ENCODE measurements at places on chromosomes 3 and 15.
A peak's percentile ranks its signal among the peaks of the same experiment; 100 is the strongest.

GRCh38 chr3:10432156-10432845, 73.1 kb downstream of the ATP2B2 start:
- no peak for DNase-seq

DNA sequence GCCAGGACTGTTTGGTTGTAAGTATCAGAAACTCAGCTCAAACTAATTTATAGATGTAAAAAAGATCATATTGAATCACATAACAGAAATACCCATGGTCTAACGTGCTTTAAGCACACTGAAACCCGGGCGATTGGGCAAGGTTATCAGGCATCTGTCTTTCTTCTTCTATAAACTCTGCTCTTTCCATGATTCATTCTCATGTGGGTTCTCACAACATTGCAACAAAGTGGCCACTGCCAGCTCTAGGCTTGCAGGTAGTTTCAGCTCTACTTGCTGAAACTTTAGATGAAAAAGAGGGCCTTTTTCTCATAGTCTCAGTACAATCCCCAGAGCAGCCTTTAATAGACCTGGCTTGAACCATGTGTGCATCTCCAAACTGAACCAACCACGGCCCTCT, 456.1 kb downstream of the MFSD1 start:
- no peak for DNase-seq

- no peak for DNase-seq
Measured at GRCh38 chr3:63975723-63976122, 47.6 kb downstream of the PSMD6 start.

DNA sequence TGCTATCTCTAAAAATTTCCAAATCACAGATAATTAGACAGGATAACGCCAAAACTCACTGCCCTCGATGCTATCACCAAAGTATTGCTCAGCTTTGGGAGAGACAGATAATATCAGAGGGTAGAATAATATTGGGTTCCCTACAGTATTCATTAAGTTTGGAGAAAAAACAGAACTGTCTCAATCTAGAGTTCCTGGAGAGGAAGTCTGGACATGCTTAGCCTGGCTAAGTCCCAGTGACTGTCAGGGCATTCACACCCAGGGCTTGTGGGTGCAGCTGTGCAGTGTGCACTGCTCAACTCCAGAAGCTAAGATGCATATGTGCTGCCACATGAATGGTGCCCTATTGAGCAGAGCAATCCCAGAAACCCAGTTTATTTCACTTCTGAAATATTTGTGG, 459.6 kb upstream of the DPH6 start:
- no peak for DNase-seq

DNA sequence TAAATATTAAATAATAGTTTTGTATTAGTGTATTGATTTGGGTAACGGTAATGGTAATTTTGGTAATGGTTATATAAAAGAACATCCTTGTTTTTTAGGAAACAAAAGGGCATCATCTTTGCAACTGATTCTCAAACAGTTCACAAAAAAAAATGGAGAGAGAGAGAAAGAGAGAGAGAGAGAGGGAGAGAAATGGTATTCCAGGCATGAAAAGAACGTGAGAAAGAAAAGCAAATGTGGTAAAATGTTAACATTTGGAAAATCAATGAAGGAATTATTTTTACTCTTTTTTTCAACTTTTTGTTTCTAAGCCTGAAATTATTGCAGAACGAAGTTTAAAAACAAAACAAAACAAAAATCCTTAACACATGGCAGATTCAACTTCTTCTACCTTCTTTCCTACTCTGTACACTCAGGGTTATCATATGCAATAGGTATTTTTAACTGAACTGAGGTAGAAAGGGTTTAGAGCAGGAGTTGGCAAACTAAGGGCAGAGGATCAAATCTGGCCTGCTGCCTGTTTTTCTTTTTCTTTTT, 2.2 kb upstream of the GLB1 start:
- no peak for DNase-seq

GRCh38 chr3:45100981-45101407, 45.2 kb downstream of the CDCP1 start:
- no peak for DNase-seq

DNA sequence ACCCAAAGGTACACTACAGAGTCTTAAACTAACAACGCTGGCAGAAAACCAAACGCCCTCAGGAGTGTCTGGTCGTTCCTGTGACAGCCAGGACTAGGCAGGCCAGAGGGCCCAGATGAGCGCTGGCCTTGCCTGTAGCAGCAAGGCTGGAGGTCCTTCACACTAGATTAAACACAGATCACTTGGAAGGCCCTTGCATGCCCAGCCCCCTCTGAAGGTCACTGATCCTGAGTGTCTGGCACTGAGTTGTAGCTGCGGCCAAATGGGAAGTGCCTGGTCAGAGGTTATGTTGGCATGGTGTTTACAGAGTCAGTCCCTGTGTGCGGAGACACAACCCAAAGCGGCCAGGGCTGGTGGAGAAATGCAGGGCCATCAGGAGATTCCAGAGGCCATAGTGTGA, 58.9 kb downstream of the ZNF621 start:
- DNase-seq = no peak

GRCh38 chr3:173748105-173748504, 350.6 kb downstream of the NLGN1 start:
- DNase-seq = no peak

- no peak for DNase-seq
Measured at GRCh38 chr3:123122525-123123315, 55.9 kb downstream of the PDIA5 start.

DNA sequence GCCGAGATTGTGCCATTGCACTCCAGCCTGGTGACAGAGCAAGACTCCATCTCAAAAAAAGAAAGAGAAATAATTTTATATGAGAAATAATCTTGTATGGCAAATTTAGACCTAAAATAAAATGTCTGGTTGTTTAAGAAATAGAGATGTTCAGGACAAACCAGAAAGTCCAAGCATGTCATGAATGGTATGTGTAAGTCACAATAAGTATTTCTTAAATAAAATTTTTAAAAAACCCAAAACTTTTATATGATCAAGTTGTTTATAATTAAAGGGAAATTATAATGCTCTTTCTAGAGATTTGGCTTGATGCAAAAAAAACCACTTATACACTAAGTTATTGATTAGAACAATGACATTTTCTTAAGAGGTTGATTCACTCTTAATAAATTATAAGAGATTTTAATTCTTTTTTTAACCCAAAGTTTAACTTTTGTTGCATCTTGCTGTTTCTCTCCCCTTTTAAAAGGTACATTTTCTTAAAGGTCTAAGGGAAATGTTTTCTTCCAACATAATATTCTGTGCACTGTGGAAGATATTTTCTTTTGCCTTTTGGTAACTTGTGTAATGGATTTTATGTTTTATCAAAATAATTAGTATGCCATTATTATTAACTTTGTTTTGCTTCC, 105.7 kb downstream of the RTP4 start:
- no peak for DNase-seq

DNA sequence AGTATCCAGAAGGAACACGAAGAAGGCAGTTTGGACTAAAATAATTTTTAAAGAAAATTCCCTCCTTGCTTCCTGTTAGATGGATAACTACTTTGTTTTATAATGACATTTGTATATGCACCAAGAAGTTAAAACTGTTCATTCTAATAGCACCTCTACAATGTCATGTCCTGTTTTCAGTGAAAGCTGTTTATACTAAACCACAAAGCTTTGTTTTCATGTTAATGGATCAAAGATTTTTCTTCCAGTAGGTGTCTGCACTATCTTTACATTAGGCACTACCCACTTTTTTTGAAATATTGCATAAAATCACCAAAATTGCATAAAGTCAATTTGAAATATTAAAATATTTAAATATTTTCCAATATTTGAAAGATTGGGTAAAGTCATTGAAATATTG, 10.1 kb downstream of the RARRES1 start:
- no peak for DNase-seq

GRCh38 chr3:15557511-15557946, 36.0 kb upstream of the COLQ start:
- DNase-seq = peak; percentile 34

DNA sequence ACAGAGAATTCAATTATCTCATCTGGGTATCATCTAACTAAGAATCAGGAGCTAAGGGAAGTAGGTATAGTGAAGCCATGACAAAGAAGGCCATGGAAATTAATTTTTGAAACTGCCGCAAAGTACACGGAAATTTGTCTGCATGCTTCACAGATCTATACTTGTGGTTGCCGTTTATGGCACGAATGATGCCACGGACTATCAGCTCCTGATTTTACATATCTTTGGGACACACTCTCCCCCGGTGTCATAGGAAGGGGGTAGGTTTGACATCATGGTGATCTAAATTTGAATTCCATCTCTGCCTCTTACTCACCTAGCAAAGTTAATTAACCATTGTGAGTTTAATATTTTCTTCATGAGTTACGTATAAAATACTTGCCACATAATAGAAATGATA, 14.0 kb downstream of the ARPP21 start:
- no peak for DNase-seq

DNA sequence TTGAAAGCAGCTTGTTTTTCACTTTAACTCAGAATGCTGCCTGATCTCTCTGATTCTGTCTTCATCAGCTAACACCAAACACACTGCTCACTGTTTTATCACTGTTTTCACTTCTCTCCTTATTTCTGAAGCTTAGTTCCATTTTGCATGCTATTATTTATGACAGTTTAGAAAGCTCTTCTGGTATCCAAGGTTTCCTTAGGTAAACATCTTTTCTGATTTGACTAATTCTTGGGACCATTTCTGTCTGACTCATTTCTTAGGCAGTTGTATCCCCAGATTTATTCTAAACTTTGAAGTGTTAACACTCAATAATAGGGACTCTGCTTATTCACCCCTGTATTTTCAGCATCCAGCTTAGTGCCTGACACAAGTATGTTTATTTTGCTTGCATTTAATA, 167.7 kb downstream of the BCHE start:
- DNase-seq = no peak

DNA sequence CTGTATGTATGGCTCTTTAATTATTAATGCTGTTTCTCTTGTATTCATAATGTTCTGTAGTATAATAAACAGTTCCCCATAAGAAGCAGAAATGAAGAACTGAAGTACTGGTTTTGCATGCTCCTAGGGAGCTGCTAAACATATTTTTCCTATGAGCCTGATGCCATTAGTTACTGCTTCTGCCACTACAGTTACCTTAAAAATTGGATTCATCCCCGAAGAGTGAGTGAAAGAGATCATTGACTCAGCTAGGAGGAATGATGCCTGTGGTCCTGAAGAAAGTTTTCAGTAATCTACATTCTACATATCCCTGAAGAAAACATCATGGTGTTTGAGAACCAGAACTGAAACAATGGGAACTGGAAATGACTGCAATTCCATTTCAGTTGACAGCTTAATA, 37.1 kb upstream of the ST3GAL6 start:
- no peak for DNase-seq

- no peak for DNase-seq
Measured at GRCh38 chr15:51365417-51365816, 24.0 kb downstream of the GLDN start.

GRCh38 chr3:105691053-105691452, 177.8 kb downstream of the CBLB start:
- no peak for DNase-seq

- DNase-seq = no peak
Measured at GRCh38 chr3:24340966-24341365, 153.7 kb downstream of the THRB start.

GRCh38 chr3:171328419-171329082, 131.7 kb downstream of the TNIK start:
- DNase-seq = no peak

DNA sequence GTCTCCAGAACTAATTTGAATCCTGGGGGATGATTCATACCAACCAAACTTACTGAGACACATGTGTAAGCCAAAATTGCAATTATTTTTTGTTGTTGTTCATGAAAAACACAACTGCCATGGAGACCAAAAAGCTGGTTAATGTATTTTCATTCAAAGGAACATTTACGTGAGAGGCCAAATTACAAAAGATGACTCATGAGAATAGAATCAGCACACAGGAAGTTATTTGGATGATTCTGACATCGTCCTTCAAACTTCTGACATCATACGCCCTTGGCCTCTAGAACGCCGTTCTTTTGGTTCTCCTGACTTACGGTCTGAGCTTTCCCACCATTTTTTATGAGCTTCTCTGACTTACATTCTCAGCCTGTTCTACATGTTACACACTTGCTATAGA, 3.0 kb upstream of the ZNF280D start:
- DNase-seq = no peak

DNA sequence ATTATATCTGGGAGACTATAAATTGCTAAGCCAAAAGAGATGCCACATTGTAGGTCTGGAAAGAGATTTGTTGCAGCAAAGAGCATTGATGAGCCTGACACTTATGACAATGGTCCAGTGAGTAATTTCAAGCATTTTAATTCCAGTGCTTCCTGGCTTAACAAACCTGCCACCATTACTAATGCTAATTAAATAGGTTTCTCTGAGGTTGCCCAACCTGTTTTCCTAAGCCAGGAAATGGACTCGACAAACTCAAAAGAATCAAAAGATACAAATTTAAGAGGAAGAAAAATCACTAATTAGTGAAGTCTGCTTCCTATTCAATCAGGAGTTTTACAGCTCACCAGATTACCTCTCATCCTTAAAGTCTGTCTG, 36.7 kb upstream of the CTDSPL start:
- DNase-seq = no peak

- DNase-seq = no peak
Measured at GRCh38 chr3:98199020-98199419, 32.5 kb downstream of the OR5H15 start.

GRCh38 chr15:25903024-25903581, 40.0 kb upstream of the ATP10A start:
- no peak for DNase-seq

- no peak for DNase-seq
Measured at GRCh38 chr3:155572085-155572484, 172.8 kb downstream of the PLCH1 start.

- DNase-seq = no peak
Measured at GRCh38 chr3:120894316-120895057, 13.5 kb upstream of the STXBP5L start.

DNA sequence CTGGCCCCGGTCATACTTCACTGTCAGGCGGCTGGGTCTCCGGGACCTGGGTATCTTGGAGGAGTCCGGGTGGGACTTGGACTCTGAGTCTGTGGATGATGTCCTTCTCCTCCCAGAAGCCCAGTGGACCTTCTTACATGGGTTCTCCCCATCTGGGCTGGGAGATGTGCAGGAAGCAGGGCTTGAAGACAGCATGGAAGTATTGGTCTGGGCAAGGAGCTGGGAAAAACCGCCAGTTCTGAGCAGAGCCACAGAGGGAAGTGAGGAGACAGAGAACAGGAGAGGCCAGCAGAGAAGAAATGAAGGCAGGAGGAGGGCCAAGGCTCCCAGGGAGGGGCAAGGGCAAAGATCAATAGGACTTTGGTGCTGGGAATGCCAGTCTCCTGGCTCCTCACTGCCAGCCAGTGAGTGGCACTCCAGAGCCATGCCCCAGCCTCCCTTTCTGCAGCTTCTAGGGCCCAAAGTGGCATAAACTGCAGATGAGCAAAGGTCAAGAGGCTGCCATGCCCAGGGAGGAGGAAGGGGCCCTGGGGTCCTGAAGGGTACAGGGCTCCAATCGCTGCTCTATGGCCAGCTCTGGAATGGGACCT, at the start of gene PPP1R14D:
Gene PPP1R14D (minus strand): TSS at position 262 of the 590 bp plus-strand sequence. CDS start 67 bp downstream, at position 195.
- DNase-seq = no peak

DNA sequence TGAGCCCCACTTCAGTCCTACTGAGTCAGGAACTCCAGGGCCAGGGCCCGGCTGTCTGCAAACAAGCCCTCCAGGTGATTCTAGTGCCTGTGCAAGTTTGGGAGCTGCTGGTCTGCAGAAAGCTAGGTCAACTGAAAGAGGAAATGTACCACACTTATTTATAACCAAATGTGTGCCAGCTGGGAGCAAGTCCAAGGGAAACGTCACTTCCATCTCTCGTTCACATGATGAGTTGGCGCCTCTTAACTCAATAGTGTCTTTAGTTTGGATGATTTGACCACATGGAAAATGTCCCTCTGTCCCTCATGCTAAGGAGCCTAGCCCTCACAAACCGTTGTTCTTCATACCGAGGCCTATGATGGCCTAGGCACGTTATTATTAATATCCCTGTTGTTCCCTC, 43.2 kb downstream of the GOLGA8S start:
- no peak for DNase-seq

Data from amniotic stem cell (primary cell).